ENCODE measurements at places on chromosomes 16 and 17.

DNA sequence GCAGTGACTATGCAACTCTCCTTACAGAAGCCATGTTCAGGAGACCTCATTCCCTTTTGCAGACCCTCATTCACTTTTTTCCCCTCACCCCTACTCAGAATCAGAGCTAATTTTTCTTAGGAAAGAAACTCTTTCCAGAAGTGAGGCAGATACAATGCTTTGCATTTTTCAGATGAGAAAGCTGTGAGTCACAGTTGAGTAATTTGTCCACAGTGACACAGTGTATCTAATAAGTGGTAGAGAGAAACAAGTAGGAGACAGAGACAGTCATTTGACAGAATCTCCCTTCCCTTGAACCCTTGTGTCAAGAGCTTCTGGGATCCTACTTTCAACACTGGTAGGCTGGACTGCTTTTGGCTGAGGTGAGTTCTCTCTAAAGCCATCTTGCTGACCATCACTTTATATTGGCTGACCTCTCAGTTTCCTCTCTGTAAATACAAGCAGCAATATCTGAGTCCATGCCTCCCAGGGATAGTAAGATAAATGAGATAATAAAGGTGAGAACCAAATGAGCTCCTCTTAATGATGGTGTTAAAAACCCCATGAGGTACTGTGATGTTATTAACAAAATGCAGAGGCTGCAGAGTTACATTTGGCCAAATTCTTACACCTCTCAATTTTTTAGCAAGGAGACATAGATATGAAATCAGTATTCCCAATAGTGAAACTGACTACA, 130.8 kb downstream of the CA10 start:
- no peak for DNase-seq

DNA sequence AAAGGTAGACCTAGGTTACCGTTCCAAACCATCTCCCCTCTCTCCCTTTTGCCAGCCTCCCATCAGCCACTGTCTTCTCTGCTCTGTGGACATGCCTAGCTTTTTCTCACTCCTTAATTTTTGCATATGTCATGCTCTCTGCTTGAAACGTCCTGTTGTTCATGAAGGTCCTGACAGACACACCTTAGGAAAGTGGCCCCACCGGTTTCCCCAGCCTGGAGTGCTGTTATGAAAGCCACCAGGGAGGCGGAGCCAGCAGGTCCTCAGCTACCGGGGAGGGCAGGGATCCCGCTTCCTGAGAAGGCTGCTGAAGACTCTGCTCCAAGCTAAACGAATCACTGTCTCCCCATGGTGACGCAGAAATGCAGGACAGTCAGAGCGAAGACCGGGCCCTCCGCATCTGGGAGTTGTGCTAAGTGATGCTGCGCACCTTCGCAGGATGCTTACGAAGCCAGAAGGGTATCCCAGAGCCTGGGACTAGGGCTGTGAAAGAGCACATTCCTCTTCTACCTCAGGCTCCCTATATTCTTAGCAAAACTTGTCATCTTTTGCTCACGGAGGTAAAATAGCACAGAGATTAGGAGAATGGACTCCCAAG, 2.3 kb upstream of the SLC16A11 start:
- DNase-seq = peak; percentile 41

DNA sequence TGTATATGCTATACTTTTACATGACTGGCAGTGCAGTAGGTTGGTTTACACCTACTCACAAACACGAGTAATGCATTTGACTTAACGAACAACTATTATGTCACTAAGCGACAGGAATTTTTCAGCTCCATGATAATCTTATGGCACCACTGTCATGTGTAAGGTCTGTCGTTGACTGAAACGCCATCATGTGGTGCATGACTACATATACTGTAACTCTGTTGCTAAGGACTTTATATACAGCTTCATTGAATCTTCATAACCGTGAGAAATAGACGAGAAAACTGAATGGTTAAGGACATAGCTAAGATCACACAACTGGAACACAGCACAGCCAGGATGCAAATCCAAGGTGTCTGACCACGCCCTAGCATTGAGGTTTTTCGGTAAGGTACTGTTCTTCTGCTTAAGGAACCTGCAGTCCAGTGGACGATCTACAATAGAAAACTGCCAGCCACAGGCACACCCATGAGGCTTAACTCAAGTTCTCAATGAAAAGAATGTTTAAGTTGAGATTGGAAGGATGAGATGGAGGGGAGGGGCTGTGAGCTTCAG, 3.3 kb downstream of the CFAP20 start:
- DNase-seq = peak; percentile 13

DNA sequence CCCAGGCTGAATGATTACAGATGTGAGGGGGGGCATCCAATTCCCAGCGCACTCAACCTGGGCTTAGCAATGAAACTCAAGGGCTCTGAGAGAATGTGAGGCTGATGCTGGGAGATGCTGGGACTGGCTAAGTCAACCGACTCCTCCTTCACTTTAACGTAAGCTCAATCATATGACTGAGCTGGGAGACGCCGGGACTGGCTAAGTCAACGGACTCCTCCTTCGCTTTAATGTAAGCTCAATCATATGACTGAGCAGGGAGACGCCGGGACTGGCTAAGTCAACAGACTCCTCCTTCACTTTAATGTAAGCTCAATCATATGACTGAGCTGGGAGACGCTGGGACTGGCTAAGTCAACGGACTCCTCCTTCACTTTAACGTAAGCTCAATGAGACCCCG, 179.4 kb downstream of the VPS53 start:
- DNase-seq = no peak

DNA sequence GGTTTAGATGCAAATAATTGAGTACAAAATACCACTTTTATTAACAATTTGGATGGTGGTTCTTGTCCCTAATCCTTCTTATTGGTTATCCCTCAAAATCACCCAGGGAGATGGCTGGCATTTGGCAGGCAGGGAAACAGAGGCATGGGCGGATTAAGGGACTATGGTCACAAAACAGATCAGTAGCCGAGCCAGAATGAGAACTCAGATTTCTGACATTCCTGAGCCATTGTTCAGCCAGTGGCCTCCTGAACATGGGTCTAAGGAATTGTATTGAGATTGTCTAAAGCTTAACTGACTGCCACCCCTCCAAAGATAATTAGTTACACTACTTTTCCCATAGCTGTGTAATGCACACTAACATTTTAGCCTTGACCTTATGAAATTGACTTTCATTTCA, 88.4 kb downstream of the CHD9NB start:
- no peak for DNase-seq

All from CD4-positive, alpha-beta T cell treated with Interleukin-12 subunit alpha and Interleukin-12 subunit beta, for 1 hour (primary cell).